Activated CD4-positive, alpha-beta T cell treated with anti-CD3 and anti-CD28 coated beads, Interleukin-2, Interleukin-6, amounts not matched to agents 100 ng/mL and 50 ng/mL, durations not matched to agents 16 hours and 8 hours (primary cell): ENCODE measurements at places on chromosomes 11 and 22.
A peak's percentile ranks its signal among the peaks of the same experiment; 100 is the strongest.

- no peak for DNase-seq
Measured at GRCh38 chr11:130916910-130917309, 631 bp upstream of the SNX19 start.

- DNase-seq = peak; percentile 9
Measured at GRCh38 chr22:45504373-45505341, 2.0 kb downstream of the FBLN1 start.

- no peak for DNase-seq
Measured at GRCh38 chr11:111155021-111155420, 90.5 kb upstream of the POU2AF2 start.

- DNase-seq = no peak
Measured at GRCh38 chr11:73245461-73245860, 26.7 kb upstream of the P2RY6 start.

DNA sequence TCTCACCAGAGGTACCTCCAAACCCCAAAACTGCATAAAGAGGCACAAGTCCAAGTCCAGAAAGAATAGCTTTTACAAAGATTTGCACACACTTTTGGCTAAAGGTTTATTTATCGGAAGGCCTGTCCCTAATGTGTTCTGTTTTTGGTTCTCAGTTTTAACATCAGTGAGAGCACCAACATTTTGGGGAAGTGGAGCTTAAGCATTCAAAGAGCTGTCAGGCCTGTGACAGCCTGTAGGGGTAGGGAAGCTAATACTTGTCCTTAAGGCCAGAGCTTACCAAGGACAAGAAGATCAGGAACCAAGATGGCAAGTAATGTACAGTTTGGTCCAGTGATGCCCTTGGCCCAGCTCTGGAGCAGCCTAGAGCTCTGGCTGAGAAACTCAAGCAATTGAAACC lies 38.9 kb upstream of the SCUBE2 start:
- DNase-seq = no peak

DNA sequence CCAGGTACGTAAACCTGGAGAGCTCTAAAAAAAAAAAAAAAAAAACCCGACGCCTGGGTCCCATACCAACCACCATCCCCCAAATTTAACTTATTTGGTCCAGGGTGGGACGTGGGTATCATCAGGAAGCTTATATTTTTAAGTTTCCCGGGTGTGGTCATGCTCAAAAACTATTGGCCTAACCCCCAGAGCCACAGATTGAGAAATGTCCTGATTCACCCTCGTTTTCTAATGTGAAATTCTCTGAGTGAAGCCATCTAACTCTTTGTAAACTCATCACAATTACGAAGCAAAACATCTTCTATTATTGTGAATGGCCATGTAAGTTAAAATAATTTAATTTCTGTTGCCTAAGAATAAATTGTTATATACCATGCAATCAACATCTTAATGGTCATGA lies 29.6 kb downstream of the PAK1 start:
- DNase-seq = no peak

DNA sequence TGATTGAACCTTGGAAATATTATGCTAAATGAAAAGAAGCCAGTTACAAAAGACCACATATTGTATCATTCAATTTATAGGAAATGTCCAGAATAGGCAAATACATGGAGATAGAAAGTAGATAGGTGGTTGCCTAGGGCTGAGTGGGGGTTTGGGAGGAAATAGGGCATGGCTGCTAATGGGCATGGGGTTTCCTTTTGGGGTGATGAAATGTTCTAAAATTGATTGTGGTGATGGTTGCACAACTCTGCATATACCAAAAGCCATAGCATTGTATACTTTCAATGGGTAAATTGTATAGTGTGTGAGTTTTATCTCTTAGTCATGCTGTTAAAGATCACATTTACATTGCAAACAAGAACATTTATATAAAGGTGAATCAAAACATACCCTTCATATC lies 48.7 kb downstream of the LDLRAD3 start:
- no peak for DNase-seq

DNA sequence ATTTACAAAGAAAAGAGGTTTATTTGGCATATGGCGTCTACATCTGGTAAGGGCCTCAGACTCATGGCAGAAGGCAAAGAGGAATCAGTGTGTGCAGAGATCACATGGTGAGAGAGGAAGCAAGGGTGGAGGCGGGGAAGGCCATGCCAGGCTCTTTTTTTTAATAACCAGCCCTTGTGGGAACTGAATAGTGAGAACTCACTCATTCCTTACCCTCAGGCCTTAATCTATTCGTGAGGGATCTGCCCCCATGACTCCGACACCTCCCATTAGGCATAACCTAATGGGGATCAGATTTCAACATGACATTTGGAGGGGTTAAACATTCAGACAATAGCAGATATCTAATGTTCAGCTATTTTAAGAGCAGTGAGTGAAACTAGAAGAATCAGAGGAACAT lies 55.7 kb downstream of the ATM start:
- no peak for DNase-seq

GRCh38 chr11:118068206-118068944 lies 8.5 kb upstream of the TMPRSS4 start:
- DNase-seq = no peak

- no peak for DNase-seq
Measured at GRCh38 chr11:30735946-30736345, 149.8 kb upstream of the MPPED2 start.

DNA sequence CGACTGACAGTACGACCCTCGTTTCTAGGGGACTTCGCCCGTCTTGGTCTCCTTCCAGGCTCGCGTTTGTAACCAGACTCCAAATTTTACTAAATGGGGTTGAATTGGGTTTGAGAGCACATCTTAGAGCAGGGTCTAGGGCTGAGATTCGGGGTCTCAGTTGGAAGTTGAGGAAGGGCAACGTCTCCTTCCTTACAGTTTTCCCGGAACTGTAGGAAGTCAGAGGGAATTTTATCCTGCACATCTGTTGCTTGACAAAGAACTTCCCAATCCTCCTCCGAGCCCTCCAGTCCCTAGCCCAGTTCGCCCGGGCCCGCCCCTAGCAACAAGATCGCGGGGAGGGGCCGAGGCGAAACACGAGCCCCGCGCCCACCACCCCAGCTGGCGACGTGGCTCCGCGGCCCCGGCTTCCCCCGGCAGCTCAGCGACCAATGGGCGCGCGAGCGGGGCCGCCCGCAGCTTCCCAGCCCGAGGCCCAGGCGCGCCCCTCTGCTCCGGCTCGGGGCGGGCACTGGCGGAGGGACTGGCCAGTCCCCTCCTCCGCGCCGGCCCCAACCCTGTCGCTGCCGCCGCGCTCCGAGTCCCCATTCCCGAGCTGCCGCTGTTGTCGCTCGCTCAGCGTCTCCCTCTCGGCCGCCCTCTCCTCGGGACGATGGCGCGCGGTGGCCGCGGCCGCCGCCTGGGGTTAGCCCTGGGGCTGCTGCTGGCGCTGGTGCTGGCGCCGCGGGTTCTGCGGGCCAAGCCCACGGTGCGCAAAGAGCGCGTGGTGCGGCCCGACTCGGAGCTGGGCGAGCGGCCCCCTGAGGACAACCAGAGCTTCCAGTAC lies at the start of gene RCN1:
Gene RCN1, plus strand, starts transcription at position 530 of the 826 bp plus-strand sequence. Its CDS starts 123 bp downstream, at position 653.
- DNase-seq = peak; percentile 60

DNA sequence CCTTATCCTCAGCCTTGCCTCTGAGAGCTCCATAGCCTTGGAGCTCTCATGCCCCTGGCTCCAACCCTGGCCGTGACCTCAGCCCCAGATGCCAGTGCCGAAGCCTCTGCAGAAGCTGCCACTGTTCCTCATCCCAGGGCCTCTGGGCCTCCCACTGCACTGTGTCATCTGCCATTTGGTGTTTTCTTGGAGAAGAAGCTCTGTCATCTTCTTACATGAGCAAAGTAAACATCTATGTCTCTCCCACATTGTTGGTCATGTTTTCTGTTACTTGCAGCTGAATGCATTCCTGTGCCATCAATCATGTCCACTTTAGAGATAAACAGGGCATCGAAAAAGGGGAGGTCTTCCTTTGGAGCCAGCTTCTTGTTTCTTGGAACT lies 45.0 kb upstream of the FTH1 start:
- DNase-seq = no peak

GRCh38 chr11:121226415-121227263 lies 65.9 kb upstream of the SC5D start:
- DNase-seq = no peak

DNA sequence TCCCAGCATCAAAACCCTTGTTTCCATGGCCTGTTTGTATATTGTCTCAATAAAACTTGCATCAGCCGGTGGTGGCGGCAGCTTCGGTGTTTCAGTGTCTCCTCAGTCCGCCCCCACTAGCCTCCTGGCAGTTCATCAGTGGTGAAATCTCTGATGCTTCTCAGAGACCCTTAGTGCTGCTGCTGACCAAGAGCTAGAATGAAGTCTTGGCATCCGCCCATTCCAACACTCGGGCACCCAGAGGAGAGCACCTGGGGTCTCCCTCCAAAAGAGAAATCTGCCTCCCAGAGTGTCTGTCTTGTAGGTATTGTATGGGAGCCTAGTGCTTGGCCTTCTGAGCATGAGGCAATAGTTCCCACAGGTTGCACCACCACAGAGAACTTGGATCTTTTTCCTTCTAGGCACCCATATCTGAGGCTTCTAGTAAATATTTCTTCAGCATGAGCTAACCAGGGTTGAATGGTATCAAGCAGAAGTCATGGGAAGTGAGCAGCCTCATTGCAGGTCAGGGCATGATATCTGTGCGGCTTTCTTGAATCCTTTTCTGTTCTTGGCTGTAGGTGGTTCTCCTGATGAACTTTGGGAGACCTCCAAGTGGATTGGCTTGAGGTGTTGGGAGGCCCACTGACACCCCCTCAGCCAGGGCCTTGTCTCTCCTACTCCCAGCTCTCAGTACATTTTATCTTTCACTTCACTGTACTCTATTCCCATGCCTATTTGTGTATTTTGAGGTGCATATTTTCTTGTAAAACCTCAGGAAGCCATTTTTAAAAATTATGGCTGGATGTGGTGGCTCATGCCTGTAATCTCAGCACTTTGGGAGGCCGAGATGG lies 13.2 kb upstream of the AIFM3 start:
- no peak for DNase-seq

GRCh38 chr11:1029654-1030053 lies 6.9 kb downstream of the MUC6 start:
- DNase-seq = no peak

GRCh38 chr22:50169181-50169759 lies 1.3 kb upstream of the PANX2 start:
- no peak for DNase-seq

GRCh38 chr11:126477535-126478305 lies 122.2 kb downstream of the ST3GAL4 start:
- DNase-seq = peak; percentile 43

DNA sequence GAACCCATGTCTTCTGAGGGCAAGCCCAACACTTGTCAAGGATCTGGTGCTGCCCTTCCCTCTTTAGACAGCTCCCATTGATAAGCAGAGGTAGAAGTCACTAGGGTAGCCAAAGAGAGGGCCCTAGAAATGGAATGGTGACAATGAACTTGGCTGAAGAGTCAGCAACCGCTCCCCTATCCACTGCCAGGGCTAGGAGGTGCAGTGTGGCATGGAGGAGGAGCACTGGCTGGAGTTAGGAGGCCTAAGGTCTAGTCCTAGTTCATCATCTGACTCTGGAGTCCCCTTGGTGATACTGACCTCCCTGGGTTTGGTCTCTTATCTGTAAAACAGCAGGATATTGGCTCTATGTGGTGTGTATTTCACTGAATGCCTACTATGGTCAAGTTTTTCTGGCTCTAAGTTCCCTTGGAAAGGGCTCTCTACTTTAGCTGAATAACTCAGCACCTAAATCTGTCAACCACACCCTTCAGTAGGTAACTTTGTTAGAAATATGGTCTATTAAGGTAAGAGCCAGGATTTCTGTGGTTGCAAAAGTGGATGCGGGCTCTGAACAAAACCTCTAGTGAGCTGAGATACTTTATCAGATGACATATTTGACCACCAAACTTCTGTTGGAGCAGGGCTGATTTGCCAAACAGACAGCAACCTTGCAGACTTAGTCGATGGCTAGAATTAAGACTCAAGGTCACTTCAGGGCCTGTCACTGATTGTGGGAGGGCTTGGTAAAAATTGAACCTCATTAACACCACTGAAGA lies 10.5 kb downstream of the TIMP3 start:
- DNase-seq = no peak

GRCh38 chr11:69325446-69325845 lies 31.5 kb downstream of the MYEOV start:
- DNase-seq = no peak

DNA sequence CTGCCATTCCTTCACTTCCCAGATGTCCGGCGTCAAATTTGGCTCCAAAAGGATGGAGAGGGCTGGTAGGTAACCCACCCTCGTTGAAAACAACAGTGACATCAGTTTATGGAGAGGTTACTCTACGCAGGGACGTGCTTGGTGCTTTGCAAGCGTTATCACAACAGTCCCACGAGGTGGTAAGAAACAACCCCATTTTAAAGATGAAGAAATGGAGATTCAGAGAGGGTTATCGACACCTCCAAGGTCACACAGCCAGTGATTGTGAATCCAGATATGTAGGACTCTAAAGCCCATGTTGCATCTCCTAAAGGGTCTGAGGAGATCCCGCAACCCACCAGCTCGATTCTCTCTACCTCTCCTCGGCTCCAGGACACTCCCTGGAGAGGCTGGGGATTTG lies 773 bp downstream of the MIAT start:
- DNase-seq = peak; percentile 27

DNA sequence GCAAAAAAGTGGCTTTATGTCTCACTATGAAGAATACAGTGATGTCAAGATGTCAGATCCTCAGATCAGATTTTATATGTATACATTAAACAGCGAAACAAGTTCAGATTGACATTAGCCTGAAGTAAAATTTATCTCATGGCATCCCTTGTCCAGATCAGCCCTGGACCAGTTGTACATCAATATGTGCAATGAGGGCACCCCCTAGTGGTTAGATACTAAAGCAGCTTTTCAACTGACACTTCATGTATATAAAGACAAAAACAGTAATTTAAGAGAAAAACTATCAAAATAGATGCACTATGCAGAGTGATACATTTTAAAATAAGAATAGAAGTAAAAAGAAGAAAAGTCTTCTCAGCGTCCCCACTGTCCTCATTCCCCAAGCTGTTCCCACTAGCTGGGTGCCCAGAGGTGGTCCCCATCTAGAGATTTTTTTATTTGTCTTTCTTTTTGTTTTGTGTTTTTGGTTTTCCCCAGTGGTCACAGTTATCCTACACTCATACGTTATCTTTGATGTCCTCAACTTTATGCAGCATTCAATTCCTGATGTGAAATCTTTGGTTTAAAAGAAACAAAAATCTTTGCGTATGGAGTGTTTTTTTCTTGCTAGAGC lies 2193.4 kb upstream of the RAG2 start:
- DNase-seq = peak; percentile 66

GRCh38 chr11:87425391-87425790 lies 387.7 kb downstream of the TMEM135 start:
- no peak for DNase-seq

- DNase-seq = no peak
Measured at GRCh38 chr11:60831501-60832079, 10.3 kb upstream of the CCDC86 start.

DNA sequence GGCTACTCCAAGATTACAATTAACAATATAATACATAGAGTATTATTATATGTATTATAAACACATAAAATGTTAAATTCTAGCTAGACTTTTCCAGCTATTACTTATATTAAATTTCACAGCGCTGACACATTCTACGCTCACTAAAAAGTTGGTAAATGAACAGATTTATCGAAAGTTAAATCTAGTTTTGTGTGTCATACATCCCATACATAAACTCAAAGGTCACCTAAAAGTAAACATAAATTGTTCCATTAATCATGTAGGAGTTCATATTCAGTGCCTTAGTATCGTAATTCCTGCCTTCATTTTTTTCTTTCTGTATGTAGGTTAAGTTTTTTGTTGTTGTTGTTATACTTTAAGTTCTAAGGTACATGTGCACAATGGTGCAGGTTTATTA lies 10.9 kb downstream of the FNBP4 start:
- no peak for DNase-seq

- no peak for DNase-seq
Measured at GRCh38 chr11:33709466-33709865, 8.8 kb upstream of the C11orf91 start.
